Right atrium auricular region (tissue), 2 donors: ENCODE measurements at places on chromosomes 1 and 21. TPM values are rescaled to one million over a fixed set of nuclear protein-coding genes. Genes with fewer than 3 reads are reported as not detected.

Gene KDM5B
- 14.6 TPM for total RNA-seq

DNA sequence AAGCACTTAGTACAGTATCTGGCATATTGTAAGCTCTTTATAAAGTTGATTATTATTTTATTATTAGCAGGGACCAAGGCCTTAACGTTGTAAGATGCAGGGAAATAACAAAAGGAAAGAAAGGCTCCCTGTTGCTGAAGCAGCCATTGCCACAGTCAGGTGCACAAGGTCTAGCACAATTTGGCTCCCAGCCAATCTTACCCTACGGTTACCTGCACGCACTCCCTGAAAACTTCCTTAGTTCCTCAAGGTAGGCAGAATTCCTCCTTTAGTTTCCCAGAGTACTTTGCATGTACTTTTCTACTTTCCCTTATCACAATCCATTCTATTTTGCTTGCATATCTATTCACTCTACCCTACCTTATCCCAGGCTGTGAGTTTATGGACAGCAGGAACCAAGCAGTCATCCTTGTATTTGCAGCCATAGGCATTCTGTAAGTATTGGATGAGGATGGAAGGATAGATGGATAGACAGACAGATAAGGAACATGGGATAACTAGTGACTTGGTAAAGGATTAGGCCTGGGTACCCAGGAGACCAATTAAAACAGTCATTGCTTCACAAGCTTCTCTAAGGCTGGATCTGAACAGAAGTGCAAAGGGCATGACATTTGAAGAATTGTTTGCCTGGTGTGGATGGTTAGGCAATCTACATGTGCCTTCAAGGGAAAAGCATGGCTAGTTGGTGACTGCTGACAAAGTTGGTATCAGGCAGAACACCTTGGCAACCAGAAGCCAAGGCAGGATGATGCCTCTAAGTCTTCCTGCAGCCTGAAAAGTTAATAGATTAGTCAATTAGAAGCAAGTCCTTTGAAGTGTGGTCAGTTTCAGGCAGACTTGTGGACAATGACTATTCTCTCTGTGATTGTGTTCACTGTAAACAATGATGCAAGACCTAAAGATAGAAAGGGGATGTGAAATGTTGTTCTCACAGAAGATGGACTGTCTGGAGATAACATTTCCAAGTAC, 20.8 kb upstream of the JAK1 start:
- no peak for DNase-seq

DNA sequence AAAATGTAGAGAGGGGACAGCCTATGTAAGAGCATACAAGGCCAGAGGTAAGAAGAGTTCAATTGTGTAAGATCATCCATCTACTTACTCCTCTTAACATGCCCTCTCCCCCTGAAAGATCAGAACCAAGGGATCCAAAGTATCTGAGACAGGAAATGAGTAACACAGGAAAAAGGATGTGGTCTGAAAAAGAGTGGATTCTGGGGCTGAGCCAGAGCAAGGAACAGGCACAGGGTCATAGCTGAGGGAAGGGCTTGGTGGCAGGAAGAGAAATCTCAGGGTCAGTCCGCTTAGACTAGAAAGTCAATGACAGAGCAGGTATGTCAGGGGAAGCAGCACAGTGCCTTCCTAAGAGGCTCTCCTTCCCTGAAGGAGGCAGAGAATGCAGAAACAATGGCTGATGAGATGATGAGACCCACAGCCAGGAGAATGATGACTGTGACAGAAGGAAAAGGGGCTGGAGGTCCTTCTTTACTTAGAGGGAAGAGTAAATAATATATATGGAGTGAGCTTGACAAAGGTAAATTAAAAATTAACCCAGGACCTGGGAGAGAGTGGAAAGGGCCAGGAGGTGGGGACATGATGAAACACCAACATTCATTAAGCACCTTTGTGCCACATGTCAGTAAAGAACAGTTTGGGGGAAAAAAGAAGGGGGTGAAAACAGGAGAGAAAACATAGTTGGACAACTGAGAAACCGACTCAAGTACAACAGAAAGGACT, 26.2 kb upstream of the A3GALT2 start:
- peak; percentile 89 for DNase-seq

DNA sequence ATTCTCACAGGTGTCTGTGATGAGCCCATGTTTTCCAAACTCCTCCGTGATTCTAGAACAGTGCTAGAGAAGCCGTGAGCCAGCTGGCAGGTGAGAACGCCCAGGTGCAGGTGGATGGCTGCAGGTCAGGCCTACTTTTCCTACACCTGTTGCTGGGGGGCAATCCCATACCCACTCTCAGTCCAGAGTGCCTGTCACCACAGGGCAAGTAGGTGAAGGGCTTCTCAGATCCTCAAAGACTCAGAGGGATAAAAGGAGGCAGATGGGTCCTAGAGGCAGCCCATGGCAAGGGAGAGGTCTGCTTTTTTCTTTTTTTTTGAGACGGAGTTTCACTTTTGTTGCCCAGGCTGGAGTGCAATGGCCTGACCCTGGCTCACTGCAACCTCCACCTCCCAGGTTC, 50.7 kb upstream of the H6PD start:
- no peak for DNase-seq
